ENCODE measurements at places on chromosomes 7 and 10.
A peak's percentile ranks its signal among the peaks of the same experiment; 100 is the strongest.

DNA sequence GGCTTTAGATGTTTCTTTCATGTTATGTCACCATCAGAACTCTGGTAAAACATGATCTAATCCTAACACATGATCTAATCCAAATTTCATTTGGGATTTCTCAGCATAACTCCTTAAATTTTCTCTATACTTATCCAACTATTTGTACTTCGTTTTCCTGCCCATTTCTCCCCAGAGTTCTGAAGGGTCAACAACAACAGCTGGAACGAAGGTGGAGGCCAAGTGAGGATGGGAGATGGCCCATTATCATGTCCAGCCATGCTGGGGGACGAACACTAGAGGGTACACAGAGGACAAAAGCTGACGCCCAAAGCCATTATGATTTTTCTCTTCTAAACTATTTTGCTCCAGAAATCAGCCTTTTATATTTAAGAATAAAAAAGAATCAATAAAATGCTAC lies 185.4 kb downstream of the DOCK4 start:
- no peak for DNase-seq

- no peak for DNase-seq
These were observed 873.0 kb downstream of the SORCS3 start for GRCh38 chr10:105514106-105514505.

GRCh38 chr7:11714676-11715075 lies 117.3 kb downstream of the THSD7A start:
- no peak for DNase-seq

GRCh38 chr10:117136391-117136975 lies 1.6 kb downstream of the VAX1 start:
- no peak for DNase-seq

GRCh38 chr10:18616337-18616736 lies 35.0 kb downstream of the NSUN6 start:
- DNase-seq = no peak

DNA sequence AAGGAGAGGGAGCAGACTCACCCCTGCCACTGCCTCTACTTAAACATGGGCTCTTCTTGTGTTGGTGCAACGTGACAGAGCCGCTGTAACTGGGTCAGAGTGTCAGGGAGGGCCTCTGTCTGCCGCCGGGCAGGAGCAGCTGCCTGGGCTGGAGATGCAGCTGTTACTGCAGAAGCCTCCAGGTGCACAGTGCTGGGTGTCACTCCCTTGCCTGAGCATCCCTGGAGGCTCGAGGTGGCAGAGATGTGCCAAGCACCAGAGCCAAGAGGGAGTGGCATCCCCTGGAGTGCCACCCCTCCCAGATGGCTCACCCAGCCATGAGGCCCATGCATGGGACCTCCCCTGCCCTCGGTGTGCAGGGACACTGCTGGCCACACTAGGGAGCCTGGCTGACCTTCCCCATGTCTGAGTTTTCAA lies 145.7 kb downstream of the PRPF18 start:
- no peak for DNase-seq

DNA sequence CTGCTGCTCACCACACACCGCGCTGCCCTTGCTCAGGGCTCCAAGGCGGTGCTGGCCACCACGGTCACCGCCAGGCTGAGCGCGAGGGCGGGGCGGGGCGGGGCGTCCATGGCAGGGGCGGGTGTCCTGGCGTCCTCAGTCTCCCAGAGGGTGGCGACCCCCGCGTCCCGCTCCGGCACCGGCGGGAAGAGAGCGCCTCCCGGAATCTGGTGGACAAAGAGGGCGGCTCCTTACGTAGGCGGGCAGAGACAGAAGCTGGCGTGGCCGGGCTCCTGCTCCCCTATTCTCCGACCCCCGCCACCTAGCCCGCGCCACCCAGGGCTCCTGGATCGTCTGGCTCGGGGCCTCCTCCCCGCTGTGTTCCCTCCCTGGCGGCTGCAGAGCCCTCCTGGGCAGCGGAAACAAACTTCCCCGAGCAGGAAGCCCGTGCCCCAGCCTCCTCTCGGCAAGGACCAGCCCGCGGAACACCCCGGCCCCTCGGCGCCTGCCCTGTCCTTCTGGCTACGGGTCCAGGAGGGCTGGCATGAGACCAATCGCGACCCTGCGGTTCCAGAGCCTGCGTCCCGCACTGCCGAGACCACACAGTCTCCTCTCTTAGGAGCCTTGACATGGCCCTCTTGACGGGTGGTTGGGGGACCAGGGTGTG lies 133.8 kb upstream of the ZNF92 start:
- peak; percentile 93 for DNase-seq

- no peak for DNase-seq
These were observed 97.3 kb downstream of the DNAH11 start for GRCh38 chr7:21640105-21640504.

- peak; percentile 24 for DNase-seq
These were observed 50.6 kb downstream of the PRTFDC1 start for GRCh38 chr10:24901686-24902399.

DNA sequence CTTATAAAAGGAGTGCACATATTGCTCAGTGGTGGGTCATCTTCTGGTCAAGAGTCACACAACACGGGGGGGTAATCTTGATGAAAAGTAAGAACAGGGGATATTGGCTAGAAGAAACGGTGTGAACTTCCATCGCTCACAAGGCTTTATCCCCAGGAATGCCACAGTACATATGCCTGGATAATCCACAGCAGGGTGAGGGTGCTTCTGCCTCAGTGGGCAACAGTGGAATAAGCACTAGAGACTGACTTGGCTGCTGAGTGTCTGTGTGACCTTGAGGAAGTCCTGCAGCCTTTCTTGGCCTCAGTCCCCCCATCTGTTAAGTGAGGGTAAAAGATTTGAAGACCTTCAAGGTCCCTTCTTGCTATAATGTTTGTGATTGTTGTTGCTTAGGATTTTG lies 44.9 kb upstream of the SHH start:
- no peak for DNase-seq

DNA sequence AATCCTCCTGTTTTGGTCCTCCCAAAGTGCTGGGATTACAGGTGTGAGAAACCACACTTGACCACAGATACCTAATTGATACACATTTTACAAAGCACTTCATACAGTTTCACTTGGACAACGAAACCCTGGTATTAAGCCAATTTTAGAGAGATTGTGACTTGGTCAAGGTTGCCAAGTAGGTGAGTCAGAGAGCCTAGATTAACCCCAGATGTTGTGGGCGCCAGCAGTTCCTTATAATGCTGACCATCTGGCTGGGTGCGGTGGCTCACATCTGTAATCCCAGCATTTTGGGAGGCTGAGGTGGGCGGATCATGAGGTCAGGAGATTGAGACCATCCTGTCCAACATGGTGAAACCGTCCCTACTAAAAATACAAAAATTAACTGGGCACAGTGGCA lies 4.9 kb upstream of the PHKG1 start:
- no peak for DNase-seq

DNA sequence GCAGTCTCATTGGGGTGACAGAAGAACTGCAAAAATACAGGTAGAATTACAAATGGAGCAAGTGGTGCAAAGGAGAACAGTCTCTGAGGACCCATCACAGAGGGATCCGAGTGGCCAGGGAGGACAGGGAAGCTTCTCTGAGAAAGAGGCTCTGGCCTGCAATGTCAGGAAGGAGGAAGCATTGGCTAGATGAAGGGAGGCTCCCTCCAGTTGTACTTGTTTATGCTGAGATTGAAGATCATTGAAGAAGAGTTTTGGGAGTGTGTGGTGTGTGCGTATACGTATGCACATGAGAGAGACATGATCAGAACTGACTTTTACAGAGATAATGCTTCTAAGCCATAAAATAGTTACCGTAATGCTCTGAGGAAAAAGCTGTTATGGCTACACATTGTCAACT lies 274.7 kb upstream of the FZD8 start:
- no peak for DNase-seq

- no peak for DNase-seq
These were observed 213.7 kb upstream of the AOAH start for GRCh38 chr7:36937754-36938563.

- no peak for DNase-seq
These were observed 251.5 kb downstream of the LRMDA start for GRCh38 chr10:75682649-75683557.

DNA sequence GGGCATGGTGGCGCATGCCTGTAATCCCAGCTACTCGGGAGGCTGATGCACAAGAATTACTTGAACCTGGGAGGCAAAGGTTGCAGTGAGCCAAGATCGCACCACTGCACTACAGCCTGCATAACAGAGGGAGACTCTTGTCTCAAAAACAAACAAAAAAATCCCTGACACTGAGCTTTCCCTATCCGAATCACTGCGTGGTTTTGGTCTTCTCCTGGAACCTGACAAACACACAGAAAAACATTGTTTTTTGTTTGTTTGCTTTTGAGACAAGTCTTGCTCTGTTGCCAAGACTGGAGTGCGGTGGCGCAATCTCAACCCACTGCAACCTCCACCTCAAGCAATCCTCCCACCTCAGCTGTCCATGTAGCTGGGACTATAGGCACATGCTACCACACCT lies 50.4 kb upstream of the PTPRN2 start:
- no peak for DNase-seq

DNA sequence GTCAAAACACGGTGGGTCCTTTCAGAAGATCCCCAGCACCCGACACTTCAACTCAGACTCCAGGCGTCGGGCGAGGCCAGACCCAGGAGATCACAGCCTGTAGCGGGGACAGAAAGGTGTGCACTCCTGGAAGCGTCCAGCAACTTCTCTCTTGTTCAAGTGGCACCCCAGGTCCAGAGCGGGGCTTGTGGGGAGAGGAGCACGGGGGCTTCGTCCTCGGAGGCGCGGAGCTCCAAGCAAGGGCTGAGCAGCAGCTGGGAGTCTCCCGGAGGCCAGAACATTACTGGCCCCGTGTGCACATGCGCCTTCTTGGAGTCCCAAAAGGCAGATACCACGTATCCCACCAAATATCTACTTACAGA lies 54.9 kb downstream of the ZRANB1 start:
- DNase-seq = no peak

DNA sequence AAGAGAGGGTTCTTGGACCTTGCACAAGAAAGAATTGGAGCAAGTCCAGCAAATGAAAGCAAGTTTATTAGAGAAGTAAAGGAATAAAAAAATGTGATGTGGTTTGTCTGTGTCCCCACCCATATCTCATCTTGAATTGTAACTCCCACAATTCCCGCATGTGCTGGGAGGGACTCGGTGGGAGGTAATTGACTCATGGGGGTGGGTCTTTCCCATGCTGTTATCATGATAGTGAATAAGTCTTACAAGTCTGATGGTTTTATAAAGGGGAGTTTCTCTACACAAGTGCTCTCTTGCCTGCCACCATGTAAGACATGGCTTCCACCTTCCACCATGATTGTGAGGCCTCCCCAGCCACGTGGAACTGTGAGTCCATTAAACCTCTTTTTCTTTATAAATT lies 39.2 kb upstream of the FZD9 start:
- DNase-seq = no peak

DNA sequence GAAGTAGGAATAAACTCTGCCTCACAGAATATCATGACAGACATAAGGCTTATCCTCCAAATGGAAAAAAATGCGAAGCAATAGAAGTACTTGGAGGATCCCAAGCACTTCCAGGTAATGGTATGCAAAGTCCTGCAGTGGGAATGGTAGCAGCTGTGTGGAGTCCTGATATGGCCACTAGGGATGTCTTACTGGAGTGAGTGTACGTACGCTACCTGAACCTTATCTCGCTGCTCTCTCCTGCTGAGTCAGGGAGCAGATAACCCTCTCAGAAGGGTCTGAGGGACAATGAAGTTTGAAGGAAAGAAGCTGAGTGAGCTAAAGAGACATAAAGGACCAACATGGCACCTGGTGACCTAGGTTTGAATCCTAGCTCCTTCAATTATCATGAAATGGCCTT lies 42.2 kb downstream of the CH25H start:
- DNase-seq = no peak

GRCh38 chr7:86929293-86930109 lies 130.0 kb downstream of the ELAPOR2 start:
- DNase-seq = no peak

DNA sequence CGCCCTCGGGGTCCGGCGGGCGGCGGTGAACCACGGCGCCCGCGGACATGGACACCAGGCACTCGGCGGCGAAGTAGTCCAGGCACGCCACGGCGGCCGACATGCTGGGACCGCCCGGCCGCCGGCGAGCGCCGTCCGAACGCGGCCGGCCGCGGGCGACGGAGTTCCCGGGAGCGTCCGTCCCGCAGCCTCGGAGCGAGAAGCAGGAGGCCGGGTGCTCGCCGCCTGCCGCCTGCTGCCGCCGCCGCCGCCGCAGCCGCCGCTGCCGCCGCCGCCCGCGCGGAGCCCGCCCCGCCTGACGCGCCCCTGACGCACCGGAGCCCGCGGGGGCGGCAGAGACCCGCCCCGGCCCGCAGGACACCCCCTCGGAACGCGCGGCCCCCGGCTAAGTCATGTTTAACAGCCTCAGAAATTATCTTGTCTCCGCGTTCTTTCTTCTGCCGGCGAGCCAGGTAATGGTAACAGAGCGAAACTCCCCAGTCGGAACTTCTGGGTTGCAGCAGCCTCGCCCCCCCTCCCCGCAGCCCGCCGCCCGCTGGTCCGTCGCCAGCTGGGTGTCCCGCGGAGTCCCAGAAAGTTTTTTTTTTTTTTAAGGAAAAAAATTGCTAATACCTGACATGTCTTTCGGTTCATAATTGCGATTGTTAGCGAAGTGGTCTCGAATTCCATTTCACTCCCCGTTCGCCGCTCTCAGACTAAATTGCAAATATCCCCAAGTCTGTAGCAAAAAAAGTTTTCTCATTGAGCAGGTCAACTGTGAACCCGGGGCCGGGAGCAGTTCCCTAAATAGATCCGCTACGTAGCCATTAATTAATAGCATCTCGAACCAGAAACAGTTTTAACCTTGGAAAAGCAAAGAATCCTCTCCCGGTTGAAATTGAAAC lies at the start of gene KLF14:
TSS of gene KLF14 (minus strand) at position 277 of the 884 bp plus-strand sequence. CDS start at position 103, 174 bp downstream.
- DNase-seq = peak; percentile 33

- DNase-seq = no peak
These were observed 38.8 kb upstream of the TCF7L2 start for GRCh38 chr10:112911206-112911605.

GRCh38 chr10:5585517-5586206 lies 60.9 kb downstream of the CALML3 start:
- no peak for DNase-seq

- peak; percentile 22 for DNase-seq
These were observed 45.9 kb upstream of the PDLIM1 start for GRCh38 chr10:95336702-95337101.

- no peak for DNase-seq
These were observed 20.6 kb upstream of the HOXA13 start for GRCh38 chr7:27220440-27220955.
